ENCODE measurements at places on chromosomes 5 and 9. TPM values are rescaled to one million over a fixed set of nuclear protein-coding genes. Genes with fewer than 3 reads are reported as not detected.
A peak's percentile ranks its signal among the peaks of the same experiment; 100 is the strongest.

DNA sequence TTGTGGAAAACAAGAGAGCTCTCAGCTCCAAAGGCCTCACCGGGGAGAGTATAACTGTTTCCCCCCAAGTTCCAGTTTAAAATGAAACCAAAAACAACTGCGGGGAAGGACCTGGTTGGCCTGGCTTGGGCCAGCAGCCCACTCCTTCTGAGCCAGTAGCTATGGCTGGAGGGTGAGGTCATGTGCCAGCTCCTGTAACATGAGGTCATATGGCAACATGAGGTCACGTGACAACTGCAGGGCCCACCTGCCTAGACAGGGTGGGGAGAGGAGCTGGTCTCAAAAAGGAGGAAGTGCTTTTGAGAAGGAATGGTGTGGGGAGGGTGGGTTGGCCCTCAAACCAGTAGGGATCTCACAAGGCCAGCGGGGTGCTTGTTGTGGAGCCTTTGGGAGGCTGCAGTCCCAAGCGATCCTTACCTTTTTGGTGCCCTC is 29.3 kb upstream of the CRB2 start:
- DNase-seq, result no peak

DNA sequence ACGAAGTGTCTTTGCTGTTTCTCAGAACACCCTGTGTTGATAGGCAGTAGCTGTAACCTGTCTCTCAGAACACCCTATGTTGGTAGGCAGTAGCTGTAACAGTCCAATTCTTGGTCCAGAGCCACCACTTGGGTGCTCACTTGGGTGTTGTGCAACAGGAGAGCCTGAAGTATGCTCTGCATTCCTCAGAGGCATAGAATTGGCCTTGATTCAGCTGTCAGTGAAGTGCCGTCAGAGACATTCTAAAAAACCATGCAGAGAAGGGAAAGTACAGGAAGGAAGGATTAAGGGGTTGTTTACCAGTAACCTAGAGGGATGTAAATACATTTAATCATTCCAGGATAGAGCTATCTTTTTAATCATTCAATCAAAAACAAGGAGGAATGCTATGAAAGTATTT is 231.2 kb downstream of the ARRDC3 start:
- peak; percentile 90 for DNase-seq

GRCh38 chr5:158304607-158305006 is 445.7 kb upstream of the CLINT1 start:
- DNase-seq, result no peak

- DNase-seq, result no peak
Measured at GRCh38 chr5:42655982-42656650, 100.5 kb upstream of the CCDC152 start.

- DNase-seq, result peak; percentile 88
Measured at GRCh38 chr9:130701059-130702022, 7.8 kb downstream of the EXOSC2 start.

DNA sequence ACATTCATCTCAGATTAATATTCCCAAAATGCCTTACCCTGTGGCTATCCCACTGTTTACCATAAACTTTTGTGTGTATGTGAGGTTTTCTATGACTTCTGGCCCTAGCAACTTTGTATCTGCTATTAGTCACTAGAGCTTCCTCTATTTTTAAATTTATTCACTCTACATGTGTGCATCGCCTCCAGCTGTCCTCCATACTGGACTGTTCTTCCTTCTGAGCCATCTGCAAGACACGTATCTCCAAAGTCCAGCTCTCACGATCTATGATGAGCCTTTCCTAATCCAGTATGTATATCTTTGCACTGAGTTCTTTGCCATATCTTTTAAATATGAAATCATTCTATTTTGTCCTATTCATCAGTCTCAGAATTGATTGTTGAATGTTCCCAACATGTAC is 1.7 kb upstream of the GNG10 start:
- DNase-seq, result no peak

- DNase-seq, result no peak
Measured at GRCh38 chr9:126223798-126224531, 102.7 kb upstream of the MVB12B start.

The NUTM2G gene
- not detected for total RNA-seq

The HBEGF gene
- total RNA-seq, result 18.8 TPM

The ST6GALNAC4 gene
- 12.5 TPM for total RNA-seq

The GARIN3 gene
- total RNA-seq, result not detected

All from IMR-90 (cell line).